ENCODE measurements at places on chromosomes 16 and 17. TPM values are rescaled to one million over a fixed set of nuclear protein-coding genes. Genes with fewer than 3 reads are reported as not detected.

The ADGRG1 gene
- 3.3 TPM for polyA plus RNA-seq

- H3K36me3 ChIP-seq, result no peaks in the 10 kb centered on the region
- no peak overlapping the region for H3K4me3 ChIP-seq
- peaks cover 2% of the 10 kb centered on the region for H3K27me3 ChIP-seq
- no peak overlapping the region for H3K27ac ChIP-seq
These were observed 10.2 kb upstream of the NATD1 start for GRCh38 chr17:21263376-21263775.

The KRT24 gene
- not detected for polyA plus RNA-seq

DNA sequence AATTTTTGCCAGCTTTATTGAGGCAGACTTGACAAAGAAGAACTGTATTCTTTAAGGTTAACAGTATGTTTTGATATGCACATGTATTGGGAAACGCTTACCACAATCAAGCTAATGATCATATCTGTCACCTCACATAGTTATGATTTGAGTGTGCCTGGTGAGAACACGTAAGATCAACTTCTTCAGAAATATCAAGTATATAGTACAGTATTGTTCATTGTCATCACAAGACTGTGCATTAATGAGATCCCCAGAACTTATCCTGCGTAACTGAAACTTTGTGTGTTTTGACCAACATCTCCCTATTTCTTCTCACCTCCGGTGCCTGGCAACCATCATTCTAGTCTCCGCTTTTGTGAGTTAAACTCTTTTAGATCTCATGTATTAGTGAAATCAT lies 756.4 kb upstream of the EEF2KMT start:
- no peak for DNase-seq
- H3K36me3 ChIP-seq, result no peaks in the 10 kb centered on the region
- H3K27ac ChIP-seq, result no peak overlapping the region
- no peak overlapping the region for H3K4me3 ChIP-seq

The CD300E gene
- polyA plus RNA-seq, result not detected

Data from HepG2 (cell line).